ENCODE measurements at places on chromosomes 3 and 15. TPM values are rescaled to one million over a fixed set of nuclear protein-coding genes. Genes with fewer than 3 reads are reported as not detected.

The LRRK1 gene
- 11.2 TPM for total RNA-seq

The RASL12 gene
- total RNA-seq = not detected

The FOXB1 gene
- total RNA-seq = not detected

GRCh38 chr3:68985146-68985790 is 28.2 kb downstream of the EOGT start:
- no peak for DNase-seq

- DNase-seq = no peak
Observed at GRCh38 chr15:70160803-70161565, 63.3 kb upstream of the TLE3 start.
